Right ventricle myocardium inferior (tissue), 1 donor: ENCODE measurements at places on chromosomes 3 and 15.

- DNase-seq, result no peak
Observed at GRCh38 chr3:108021131-108021530, 69.7 kb downstream of the CD47 start.

DNA sequence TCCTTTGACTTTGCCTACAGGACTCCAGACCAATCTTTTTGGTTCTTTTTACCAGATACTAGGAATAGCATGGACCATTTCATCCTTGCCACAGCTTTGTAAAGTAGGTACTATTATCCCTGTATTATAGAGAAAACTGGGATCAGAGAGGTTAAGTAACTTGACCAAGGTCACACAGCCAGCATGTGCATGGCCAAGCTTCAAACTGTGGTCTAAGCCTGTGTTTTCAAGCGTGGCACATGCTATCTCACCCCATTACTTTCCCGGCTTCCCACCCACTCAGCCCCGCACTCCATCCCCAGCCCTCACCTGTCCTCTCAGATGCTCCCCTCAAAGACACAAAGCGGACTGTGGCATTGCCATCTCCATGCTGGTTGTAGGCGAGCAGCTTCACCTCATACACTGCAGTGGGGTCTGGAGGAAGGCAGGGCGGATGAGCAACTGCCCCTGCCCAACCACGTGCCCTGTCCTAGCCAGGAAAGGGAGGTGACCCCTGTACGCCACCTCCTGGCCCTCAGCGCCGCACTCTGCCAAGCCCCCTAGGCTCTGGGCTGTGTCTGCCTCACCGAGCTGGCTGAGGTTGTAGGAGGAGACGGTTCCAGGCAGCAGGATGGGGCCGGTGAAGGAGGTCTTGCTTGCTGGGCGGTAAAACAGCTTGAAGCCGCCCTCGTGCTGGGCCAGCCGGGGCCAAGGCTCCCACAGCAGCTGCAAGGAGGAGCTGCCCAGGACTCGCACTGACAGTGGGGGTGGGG lies 25.7 kb downstream of the RNU5B-1 start:
- peak; percentile 52 for DNase-seq

DNA sequence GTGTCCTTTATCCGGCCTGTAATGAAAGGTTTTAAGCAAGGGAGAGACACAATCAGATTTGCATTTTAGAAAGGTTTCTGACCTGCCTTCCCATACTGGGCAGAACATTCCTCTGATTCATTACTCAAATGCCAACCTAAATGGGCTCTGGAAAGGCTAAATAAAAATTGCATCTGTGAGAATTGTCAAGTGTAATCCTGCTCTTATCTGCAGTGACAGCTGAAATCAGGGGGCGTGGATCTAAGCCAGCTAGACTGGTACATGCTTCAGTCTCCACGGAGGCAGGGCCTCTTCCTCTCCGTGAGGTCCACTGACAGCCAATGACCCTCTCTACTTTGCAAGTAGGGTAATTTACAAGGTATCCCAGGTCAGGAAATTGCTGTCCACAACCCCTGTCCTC lies 32.5 kb upstream of the MINAR1 start:
- no peak for DNase-seq

DNA sequence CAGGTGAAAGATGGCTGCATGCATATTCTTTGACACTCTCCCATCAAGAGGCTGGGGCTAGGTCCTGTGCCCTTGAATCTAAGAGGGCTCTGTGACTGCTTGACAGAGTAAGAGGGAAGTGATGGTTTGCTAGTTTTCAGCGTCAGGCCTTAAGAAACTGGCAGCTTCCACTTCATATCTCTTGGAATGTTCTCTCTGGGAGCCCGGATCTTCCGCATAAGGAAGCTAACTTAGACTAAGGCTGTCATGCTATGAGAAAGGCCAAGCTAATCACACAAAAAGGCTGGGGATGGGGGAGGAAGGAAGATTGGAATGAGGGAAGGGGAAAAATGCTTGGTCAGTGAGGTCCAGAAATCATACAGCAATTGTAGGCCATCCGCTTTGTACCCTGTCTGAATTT lies 50.0 kb downstream of the MB21D2 start:
- DNase-seq, result no peak

- DNase-seq, result no peak
Observed at GRCh38 chr3:175274056-175274455, 414.9 kb downstream of the NAALADL2 start.

DNA sequence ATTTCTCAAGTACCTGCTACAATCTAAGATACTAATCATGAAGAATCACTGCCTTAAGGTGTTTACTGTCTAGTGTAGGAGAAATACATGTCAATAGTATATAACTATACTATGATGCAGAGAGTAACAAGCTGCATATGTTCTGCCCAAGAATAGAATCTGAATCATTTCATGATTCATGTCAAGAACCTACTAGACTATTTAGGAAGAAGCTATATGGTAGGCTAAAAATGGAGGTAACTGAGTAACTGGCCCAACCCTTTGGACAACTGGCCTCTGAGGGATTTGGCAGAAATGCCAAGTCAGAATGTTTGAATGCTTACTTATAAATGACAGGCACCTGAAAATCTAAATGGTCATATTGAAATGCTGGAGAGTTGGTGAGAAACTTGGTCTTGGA lies 59.9 kb upstream of the DGKG start:
- no peak for DNase-seq

GRCh38 chr3:187987187-187987586 lies 166.8 kb upstream of the LPP start:
- DNase-seq, result no peak

GRCh38 chr15:75043509-75044257 lies 20.3 kb downstream of the PPCDC start:
- DNase-seq, result peak; percentile 99
